Left renal cortex interstitium (tissue), 4 donors: ENCODE measurements at places on chromosomes 2 and 18. TPM values are rescaled to one million over a fixed set of nuclear protein-coding genes. Genes with fewer than 3 reads are reported as not detected.

Gene FOXI3
- 0.08 TPM for polyA plus RNA-seq

Gene ALLC
- polyA plus RNA-seq: not detected

Gene ERFE
- 5.3 TPM for polyA plus RNA-seq

Gene CSRNP3
- 9.9 TPM for polyA plus RNA-seq

Gene CCDC150
- polyA plus RNA-seq: 18.0 TPM

Gene NEUROD1
- not detected for polyA plus RNA-seq

Gene NETO1
- 1.1 TPM for polyA plus RNA-seq

Gene DSEL
- 24.4 TPM for polyA plus RNA-seq

Gene SP140
- 1.1 TPM for polyA plus RNA-seq

Gene C2orf66
- polyA plus RNA-seq: 0.65 TPM

Gene FMNL2
- 87.2 TPM for polyA plus RNA-seq

Gene DYSF
- polyA plus RNA-seq: 15.5 TPM

Gene CNGA3
- 0.06 TPM for polyA plus RNA-seq

Gene TMEFF2
- polyA plus RNA-seq: 6.9 TPM

Gene CAPG
- polyA plus RNA-seq: 127 TPM
